ENCODE measurements at places on chromosomes 7 and 10. TPM values are rescaled to one million over a fixed set of nuclear protein-coding genes. Genes with fewer than 3 reads are reported as not detected.

The TMEM270 gene
- total RNA-seq: not detected

The RUFY2 gene
- 15.0 TPM for total RNA-seq

The IMPDH1 gene
- total RNA-seq: 60.3 TPM

The HSPB1 gene
- total RNA-seq: 34.0 TPM

The STAG3 gene
- 15.7 TPM for total RNA-seq

The OR2A5 gene
- total RNA-seq: not detected

The TBATA gene
- total RNA-seq: not detected

The CYP3A5 gene
- not detected for total RNA-seq

The MEST gene
- 1.8 TPM for total RNA-seq

The TMEM229A gene
- not detected for total RNA-seq

The UCN3 gene
- total RNA-seq: not detected

The EPHA1 gene
- 15.8 TPM for total RNA-seq

The RNF133 gene
- not detected for total RNA-seq

The JCAD gene
- 0.35 TPM for total RNA-seq

The TLX1 gene
- total RNA-seq: not detected

The NRCAM gene
- total RNA-seq: not detected

The TEX36 gene
- not detected for total RNA-seq

The ELAPOR2 gene
- total RNA-seq: 2.6 TPM

The PPP1R17 gene
- not detected for total RNA-seq

The PDCD4 gene
- 128 TPM for total RNA-seq

The GSTO2 gene
- total RNA-seq: 0.86 TPM

Data from activated naive CD4-positive, alpha-beta T cell treated with anti-CD3 and anti-CD28 coated beads, Interleukin-2, amount 10 ng/mL, durations not matched to agents 5 hours and 36 hours (primary cell).